Prostate gland (tissue), 2 donors: ENCODE measurements at places on chromosomes 12 and 14. TPM values are rescaled to one million over a fixed set of nuclear protein-coding genes. Genes with fewer than 3 reads are reported as not detected.
A peak's percentile ranks its signal among the peaks of the same experiment; 100 is the strongest.

GRCh38 chr14:99612071-99612737 is 8.2 kb upstream of the CCDC85C start:
- no peak overlapping the region for H3K4me3 ChIP-seq
- DNase-seq = no peak
- no peak overlapping the region for H3K27ac ChIP-seq
- no peaks in the 10 kb centered on the region for H3K36me3 ChIP-seq
- H3K27me3 ChIP-seq = no peaks in the 10 kb centered on the region

GRCh38 chr14:54329082-54329695 is 67.6 kb upstream of the CDKN3 start:
- H3K4me3 ChIP-seq = no peak overlapping the region
- H3K27ac ChIP-seq = no peak overlapping the region
- H3K36me3 ChIP-seq = no peaks in the 10 kb centered on the region
- no peaks in the 10 kb centered on the region for H3K4me1 ChIP-seq
- no peaks in the 10 kb centered on the region for H3K27me3 ChIP-seq
- DNase-seq = no peak

- peaks cover 24% of the 10 kb centered on the region for H3K4me1 ChIP-seq
- no peaks in the 10 kb centered on the region for H3K36me3 ChIP-seq
- H3K27ac ChIP-seq = peak overlapping the region; percentile 67
- H3K27me3 ChIP-seq = no peaks in the 10 kb centered on the region
- no peak for DNase-seq
These were observed 6.1 kb downstream of the RAPGEF3 start for GRCh38 chr12:47752552-47752951.

DNA sequence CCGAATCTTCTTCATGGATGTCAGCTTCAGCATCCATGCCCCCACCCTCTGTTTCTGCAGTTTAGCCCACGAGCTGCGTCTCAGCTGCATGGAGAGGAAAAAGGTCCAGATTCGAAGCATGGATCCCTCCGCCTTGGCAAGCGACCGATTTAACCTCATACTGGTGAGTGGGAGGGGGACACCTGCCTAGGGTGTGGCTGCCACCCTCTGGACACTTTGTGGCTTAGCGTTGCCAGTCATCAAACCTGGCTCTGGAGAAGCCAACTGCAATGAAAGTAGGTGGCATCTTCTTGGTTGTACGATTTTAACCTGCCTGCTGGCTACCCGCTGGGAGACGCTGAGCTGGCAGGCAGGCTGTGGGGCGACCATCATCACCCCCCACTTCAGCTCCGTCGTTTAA is 16.7 kb downstream of the DCAF4 start:
- no peaks in the 10 kb centered on the region for H3K36me3 ChIP-seq
- no peaks in the 10 kb centered on the region for H3K27me3 ChIP-seq
- no peak overlapping the region for H3K4me3 ChIP-seq
- no peaks in the 10 kb centered on the region for H3K4me1 ChIP-seq

DNA sequence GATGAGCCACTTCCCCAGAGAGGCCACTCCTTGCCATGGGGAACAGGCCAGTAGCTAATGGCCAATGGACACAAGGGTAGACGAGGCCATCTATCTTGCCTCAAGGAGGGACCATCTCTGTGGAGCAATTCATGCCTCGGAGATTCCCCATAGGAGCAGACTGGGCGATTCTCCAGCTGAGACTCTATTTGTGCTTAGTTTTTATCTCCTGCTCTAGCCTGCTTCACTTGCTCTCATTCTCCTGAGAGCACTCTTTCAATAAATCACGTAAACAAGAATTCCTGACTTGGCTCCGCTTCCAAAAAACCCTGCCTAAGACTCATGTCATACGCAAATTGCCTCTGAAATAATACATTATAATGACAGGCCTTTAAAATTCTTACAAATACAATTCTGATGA is 396.4 kb upstream of the USP15 start:
- no peaks in the 10 kb centered on the region for H3K4me1 ChIP-seq
- H3K4me3 ChIP-seq = no peak overlapping the region
- no peak for DNase-seq
- no peaks in the 10 kb centered on the region for H3K36me3 ChIP-seq
- H3K27ac ChIP-seq = no peak overlapping the region

DNA sequence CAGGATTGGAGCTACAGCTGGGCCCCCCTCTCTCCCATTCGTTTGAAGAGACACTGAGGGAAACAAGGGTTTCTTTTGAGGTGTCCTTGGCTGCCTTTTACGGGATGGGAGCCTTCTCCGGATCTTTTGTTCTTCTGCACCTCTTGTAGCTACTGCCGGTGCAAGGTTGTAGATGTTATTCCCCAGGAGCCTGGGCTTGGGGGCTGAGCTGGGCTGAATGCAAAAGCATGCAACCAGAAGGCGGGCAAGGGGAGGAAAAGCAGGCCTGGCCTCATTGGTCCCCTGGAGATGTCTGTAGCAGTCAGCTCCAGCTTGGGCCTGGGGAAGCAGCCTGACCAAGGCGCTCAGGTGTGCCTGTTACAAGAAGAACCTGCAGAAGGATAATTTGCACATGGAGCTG is 110.3 kb downstream of the GCH1 start:
- H3K27me3 ChIP-seq = no peaks in the 10 kb centered on the region
- H3K4me3 ChIP-seq = no peak overlapping the region
- no peak for DNase-seq
- H3K36me3 ChIP-seq = no peaks in the 10 kb centered on the region
- no peaks in the 10 kb centered on the region for H3K4me1 ChIP-seq

GRCh38 chr14:25381498-25381897 is 331.6 kb upstream of the STXBP6 start:
- H3K4me1 ChIP-seq = no peaks in the 10 kb centered on the region
- H3K36me3 ChIP-seq = no peaks in the 10 kb centered on the region
- no peak overlapping the region for H3K27ac ChIP-seq
- no peak for DNase-seq
- H3K27me3 ChIP-seq = no peaks in the 10 kb centered on the region

DNA sequence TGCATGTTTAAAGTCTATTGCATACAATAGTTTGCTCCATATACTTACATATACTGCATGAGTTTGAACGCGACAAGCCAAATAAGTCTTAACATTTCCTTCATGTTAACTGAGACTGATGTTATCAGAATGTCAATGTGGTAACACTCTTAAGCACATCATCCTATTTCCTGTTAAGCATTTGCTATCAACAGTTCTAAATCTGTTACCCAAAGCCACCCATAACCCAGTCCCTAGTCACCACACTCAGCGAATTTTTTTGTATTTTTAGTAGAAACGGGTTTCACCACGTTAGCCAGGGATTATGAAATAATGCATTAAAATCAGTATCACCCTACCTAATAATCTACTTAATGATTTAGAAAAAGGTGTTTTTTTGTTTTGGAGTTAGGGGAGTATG is 39.4 kb downstream of the HNRNPC start:
- no peaks in the 10 kb centered on the region for H3K27me3 ChIP-seq
- H3K4me3 ChIP-seq = no peak overlapping the region
- no peak for DNase-seq
- no peak overlapping the region for H3K27ac ChIP-seq

HOXC10 gene
- total RNA-seq = 7.2 TPM

RPGRIP1 gene
- 0.09 TPM for total RNA-seq

RTL1 gene
- 0.80 TPM for total RNA-seq

GRCh38 chr12:93453633-93454032 is 11.9 kb upstream of the UBE2N start:
- no peak overlapping the region for H3K27ac ChIP-seq
- H3K36me3 ChIP-seq = no peaks in the 10 kb centered on the region
- no peaks in the 10 kb centered on the region for H3K4me1 ChIP-seq
- DNase-seq = no peak

DNA sequence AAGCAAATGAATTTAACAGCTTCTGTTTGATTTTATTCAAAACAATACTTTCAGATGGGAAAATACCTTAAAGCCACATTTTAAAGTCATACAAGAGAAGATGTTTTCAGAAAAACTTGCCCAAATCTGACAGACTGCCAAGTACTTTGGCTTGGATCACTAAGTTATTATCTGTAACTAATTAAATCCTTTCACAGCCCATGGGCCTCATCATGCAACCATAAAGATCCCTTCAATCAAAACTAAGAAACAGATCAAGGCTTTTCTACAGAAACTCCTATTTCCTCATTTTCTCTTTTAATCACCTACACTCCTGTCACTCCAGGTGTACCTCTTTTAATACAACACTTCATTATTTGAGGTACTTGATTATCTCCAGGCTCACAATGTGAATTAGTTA is 28.1 kb downstream of the BLTP3B start:
- DNase-seq = no peak
- no peak overlapping the region for H3K27ac ChIP-seq
- no peaks in the 10 kb centered on the region for H3K36me3 ChIP-seq
- no peaks in the 10 kb centered on the region for H3K27me3 ChIP-seq
- H3K4me1 ChIP-seq = no peaks in the 10 kb centered on the region

ATF1 gene
- 27.4 TPM for total RNA-seq

DNA sequence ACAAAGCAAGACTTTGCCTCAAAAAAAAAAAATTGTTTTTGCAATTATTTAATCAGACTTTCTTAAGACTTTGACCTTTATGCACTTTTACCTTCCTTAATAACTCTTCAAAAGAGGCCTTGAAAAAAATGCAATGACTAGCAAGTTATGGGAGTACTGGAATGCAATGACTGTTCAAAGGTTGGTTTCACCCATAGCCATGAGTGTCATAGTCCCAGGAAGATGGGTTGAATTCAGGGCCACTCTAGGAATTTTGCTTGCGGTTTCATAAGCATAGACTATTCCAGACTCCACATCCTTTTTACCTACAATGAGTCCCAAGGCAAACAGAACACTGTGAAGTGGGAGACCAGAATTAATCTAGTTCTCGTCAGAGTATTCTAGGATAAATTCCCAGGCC is 29.4 kb upstream of the DENND5B start:
- no peak overlapping the region for H3K27ac ChIP-seq
- no peak overlapping the region for H3K4me3 ChIP-seq
- no peak for DNase-seq
- H3K4me1 ChIP-seq = no peaks in the 10 kb centered on the region
- H3K36me3 ChIP-seq = no peaks in the 10 kb centered on the region

GRCh38 chr14:57848353-57848752 is 17.5 kb downstream of the SLC35F4 start:
- no peaks in the 10 kb centered on the region for H3K4me1 ChIP-seq
- no peak overlapping the region for H3K27ac ChIP-seq
- H3K36me3 ChIP-seq = no peaks in the 10 kb centered on the region

RAB15 gene
- total RNA-seq = 17.5 TPM

- no peaks in the 10 kb centered on the region for H3K36me3 ChIP-seq
- no peaks in the 10 kb centered on the region for H3K27me3 ChIP-seq
- peak; percentile 6 for DNase-seq
- H3K4me1 ChIP-seq = no peaks in the 10 kb centered on the region
- no peak overlapping the region for H3K27ac ChIP-seq
- peak overlapping the region; percentile 37 for H3K4me3 ChIP-seq
These were observed 58.5 kb upstream of the TMPO start for GRCh38 chr12:98456576-98457573.

DNA sequence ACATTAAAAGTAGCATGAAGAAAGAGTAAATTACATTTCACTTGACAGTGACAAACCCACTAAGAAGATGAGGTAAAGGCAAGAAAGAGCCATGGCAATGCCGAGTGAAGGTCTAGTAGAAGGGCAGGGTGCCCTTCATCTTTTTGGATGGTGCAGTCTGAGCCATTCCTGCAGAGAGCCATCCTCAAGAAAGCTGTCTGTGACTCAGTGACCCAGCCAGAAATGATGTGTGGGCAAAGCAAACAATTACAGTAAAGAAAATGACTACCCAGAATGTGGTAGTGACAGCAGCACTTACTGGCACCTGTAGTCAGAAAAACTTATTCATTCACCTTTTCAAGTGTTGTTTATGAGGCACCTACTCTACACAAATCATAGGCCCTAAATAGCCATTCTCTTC is 281.7 kb downstream of the DUSP6 start:
- H3K36me3 ChIP-seq = no peaks in the 10 kb centered on the region
- no peaks in the 10 kb centered on the region for H3K4me1 ChIP-seq
- H3K27ac ChIP-seq = no peak overlapping the region
- DNase-seq = no peak

GRCh38 chr12:15468911-15469310 is 146.6 kb downstream of the PTPRO start:
- H3K4me3 ChIP-seq = no peak overlapping the region
- H3K27ac ChIP-seq = no peak overlapping the region
- H3K4me1 ChIP-seq = no peaks in the 10 kb centered on the region
- no peaks in the 10 kb centered on the region for H3K27me3 ChIP-seq
- no peak for DNase-seq
- H3K36me3 ChIP-seq = no peaks in the 10 kb centered on the region

GRCh38 chr14:103998027-103998426 is 55.7 kb upstream of the RD3L start:
- no peaks in the 10 kb centered on the region for H3K27me3 ChIP-seq
- H3K36me3 ChIP-seq = no peaks in the 10 kb centered on the region
- no peak overlapping the region for H3K4me3 ChIP-seq
- no peak overlapping the region for H3K27ac ChIP-seq
- H3K4me1 ChIP-seq = no peaks in the 10 kb centered on the region

GPR162 gene
- 4.4 TPM for total RNA-seq

- H3K27ac ChIP-seq = no peak overlapping the region
- peaks cover 2% of the 10 kb centered on the region for H3K4me1 ChIP-seq
- H3K27me3 ChIP-seq = no peaks in the 10 kb centered on the region
- H3K4me3 ChIP-seq = no peak overlapping the region
These were observed 65.1 kb upstream of the DUSP6 start for GRCh38 chr12:89417246-89417977.

DNA sequence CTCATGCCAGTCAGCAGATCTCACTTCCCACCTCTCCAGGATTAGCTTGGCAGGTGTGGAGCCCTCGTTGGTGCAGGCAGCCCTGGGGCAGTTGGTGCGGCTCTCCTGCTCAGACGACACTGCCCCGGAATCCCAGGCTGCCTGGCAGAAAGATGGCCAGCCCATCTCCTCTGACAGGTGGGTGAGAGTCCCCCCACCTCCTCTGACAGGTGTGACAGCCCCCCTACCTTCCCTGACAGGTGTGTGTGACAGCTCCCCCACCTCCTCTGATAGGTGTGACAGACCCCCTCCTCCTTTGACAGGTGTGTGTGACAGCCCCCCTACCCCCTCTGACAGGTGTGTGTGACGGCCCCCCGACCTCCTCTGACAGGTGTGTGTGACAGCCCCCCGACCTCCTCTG is 26.3 kb downstream of the PAPLN start:
- no peaks in the 10 kb centered on the region for H3K4me1 ChIP-seq
- H3K27ac ChIP-seq = no peak overlapping the region
- H3K4me3 ChIP-seq = no peak overlapping the region
- H3K27me3 ChIP-seq = no peaks in the 10 kb centered on the region
- no peak for DNase-seq
- H3K36me3 ChIP-seq = no peaks in the 10 kb centered on the region

GRCh38 chr12:24668563-24668962 is 280.3 kb downstream of the BCAT1 start:
- H3K4me1 ChIP-seq = no peaks in the 10 kb centered on the region
- H3K27me3 ChIP-seq = no peaks in the 10 kb centered on the region
- no peak for DNase-seq
- H3K27ac ChIP-seq = no peak overlapping the region
- no peaks in the 10 kb centered on the region for H3K36me3 ChIP-seq

TMEM132D gene
- 0.57 TPM for total RNA-seq

RIPK3 gene
- 1.9 TPM for total RNA-seq

SYCP3 gene
- total RNA-seq = not detected
